Activated T-cell treated with anti-CD3 and anti-CD28 coated beads for 24 hours (primary cell): ENCODE measurements at places on chromosomes 7 and 10.

GRCh38 chr7:127253281-127254162 lies 781 bp upstream of the GRM8 start:
- peak; percentile 42 for DNase-seq

- no peak for DNase-seq
These were observed 38.9 kb upstream of the ANKRD1 start for GRCh38 chr10:90959826-90960225.

DNA sequence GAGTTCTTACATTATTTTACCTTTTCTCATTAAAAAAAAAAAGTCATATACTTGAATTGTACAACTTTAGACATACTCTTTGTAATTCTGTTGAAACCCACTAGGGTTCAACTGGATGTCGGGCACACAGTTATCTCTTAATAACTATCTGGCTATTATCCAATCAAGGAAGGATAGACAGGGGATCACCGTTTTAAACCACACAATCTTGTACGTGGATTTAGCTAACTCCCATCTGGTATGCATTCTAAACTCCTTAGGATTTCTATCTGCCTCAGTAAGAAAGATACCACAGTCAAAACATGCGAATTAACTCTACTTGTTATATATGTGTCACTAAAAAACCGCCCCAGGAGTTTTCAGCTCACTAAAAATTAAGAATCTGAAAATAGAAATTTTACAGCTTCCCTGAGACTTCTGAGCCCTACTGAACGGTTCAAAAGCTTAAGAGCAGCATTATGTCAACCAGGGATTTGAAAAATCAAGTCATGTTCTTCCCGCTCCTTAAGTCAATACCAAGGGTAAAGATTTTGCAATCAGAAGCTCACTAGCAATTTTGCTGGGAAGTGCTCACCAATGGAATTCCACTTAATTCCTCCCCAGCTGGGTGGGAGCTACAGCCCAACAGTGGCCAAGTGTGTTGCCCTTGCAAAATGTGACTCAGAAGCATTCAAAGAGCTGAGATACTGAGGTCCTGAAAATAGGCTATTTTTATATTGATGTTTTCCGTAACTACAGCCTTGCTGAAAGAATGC lies 267.0 kb downstream of the FRMD4A start:
- no peak for DNase-seq

DNA sequence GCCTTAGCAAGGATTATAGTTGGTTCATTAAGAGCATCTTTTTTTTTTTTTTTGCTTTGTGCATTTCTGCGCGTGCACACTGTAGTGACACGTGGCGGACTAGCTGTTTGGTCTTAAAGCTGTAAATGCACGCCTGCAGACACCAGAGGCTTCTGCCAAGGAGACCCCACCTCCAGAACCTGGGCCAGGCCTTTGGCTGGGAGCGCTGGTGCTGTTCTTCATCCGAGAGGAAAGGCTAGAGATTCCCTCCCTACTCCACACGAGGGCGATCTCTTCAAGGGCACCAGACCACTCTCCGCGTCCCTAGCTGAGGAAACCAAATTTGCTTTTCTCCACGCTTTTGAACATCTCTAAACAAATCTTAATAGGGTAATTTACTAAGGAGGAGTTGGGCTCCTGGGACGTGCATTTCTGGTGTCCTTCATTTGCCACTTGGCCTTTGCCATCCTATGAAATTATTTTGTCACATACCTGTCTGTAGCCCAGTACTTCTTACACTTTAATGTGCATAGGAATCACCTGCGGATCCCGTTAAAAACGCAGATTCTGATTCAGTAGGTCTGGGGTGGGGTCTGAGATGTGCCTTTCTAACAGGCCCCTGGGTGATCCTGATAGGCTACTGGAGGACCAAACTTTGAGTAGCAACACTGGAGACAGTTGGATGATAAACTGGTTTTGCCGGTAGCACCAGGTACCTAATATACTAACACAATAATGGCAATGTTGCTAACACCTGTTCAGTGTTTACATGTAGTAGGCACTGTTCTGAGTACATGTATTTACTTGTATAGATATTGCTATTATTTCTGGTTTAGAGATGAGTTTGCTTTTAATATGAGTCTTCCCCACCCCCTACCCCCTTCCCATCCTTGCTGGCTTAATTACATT lies 1.3 kb upstream of the SLC26A5 start:
- DNase-seq, result peak; percentile 20

DNA sequence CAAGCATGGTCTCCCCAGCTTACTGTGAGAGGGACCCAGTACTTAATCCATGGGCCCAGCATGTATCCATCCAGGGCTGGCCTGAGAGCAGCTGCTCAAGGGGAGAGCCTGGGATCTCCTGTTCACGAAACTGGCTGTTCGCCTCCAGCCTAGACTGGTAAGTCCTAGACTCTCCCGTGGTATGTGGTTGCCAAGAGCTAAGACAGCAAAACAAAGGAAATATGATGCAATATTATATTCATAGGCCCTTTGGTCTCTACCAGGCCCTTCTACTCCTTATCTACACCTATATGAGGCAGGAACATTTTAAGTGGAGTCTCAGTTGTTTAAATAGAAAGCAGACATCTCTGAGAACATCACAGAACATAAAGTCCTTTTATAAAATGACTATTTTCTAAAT lies 28.9 kb upstream of the STK17A start:
- no peak for DNase-seq

GRCh38 chr10:96287392-96288105 lies 16.2 kb upstream of the BLNK start:
- no peak for DNase-seq

DNA sequence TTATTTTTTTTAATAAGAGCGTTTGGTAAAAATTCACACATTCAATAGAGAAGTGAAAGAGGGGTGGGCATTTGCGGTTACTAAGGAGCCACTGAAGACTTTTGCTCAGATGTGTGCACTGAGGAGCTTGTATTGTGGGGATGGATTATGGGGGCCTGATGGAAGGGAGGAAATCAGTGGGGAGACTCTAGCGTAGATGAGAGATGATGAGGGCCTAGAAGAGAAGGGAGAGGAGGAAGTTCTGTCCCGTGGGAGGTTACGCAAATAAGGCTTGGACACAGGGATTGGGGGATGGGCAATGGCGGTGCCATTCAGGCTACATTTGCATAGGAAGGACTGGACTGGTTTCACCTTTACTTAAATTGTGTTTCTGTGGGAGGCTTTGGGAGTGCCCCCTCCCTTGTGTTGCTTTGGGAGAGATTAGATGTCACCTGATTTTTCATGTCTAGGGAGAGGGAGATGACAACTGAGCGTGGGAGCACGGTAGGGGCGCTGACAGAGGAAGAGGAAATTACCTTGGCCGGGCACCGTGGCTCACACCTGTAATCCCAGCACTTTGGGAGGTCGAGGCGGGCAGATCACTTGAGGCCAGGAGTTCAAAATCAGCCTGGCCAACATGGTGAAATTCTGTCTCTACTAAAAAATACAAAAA lies 2.2 kb upstream of the HIP1 start:
- DNase-seq, result no peak

DNA sequence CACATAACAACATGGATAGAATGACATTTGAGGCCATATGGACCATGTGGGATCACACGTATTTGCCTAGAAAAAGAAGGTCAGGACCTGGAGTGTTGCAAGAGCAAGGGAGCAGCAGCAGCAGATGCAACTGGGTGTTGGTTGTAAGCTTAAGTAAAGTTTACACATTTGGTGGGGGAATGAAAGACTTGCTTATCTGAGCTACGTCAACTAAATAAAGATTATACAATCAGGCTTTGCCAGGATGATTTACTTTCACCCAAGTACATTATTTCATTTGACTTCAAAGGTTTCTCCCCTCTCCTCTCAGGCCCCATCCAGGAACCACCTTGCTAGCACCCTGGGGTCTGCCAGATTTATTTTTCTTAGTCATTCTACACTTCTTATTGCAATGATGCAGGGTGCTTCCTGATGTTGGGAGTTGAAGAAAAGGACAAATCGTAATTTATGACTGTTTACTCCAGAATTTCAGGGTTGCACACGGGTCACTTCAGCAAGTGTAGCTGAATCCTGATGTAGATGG lies 591.9 kb upstream of the IGFBP3 start:
- no peak for DNase-seq

GRCh38 chr10:48516911-48517310 lies 88.0 kb downstream of the ARHGAP22 start:
- no peak for DNase-seq

DNA sequence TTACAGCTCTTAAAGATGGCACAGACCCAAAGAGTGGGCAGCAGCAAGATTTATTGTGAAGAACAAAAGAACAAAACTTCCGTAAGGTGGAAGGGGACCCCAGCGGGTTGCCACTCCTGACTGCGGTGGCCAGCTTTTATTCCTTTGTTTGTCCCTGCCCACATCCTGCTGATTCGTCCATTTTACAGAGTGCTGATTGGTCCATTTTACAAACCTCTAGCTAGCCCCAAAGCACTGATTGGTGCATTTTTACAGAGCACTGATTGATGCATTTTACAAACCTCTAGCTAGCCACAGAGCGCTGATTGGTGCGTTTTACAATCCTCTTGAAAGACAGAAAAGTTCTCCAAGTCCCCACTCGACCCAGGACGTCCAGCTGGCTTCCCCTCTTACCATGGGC lies 16.8 kb upstream of the CCSER2 start:
- DNase-seq, result no peak

DNA sequence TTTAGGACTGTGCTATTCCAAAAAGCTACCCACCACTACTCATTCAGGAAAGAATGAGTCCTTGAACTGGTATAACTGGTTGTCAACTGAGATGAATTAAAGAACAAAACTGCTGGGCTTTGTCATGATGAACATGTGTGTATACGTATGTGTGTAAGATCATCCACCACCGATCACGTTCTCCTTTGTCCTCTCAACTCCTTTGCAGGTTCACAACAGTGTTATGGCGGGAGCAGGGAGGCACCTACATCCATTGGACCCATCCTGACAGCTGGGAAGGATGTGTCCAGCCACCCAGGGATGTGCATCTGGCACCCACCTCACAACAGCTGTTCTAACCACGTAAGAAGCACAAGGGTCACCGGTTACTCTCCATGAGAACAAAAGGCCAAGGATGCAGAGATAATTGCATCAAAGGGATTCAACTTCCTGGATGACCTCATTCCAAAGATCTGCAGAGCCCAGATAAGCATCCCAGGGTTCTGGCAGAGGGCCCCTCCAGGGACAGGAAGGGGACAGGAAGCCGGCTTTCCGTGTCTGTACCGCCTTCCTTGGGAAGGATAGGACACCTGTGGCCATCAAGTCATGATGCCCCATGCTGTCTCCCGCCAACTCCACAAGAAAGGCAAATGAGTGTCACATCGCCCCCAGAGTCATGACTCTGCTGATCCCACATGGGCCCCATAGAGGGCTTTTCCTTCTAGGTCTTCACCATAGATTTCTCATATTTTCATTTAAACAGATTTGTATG lies 66.1 kb downstream of the STEAP1B start:
- DNase-seq, result no peak

DNA sequence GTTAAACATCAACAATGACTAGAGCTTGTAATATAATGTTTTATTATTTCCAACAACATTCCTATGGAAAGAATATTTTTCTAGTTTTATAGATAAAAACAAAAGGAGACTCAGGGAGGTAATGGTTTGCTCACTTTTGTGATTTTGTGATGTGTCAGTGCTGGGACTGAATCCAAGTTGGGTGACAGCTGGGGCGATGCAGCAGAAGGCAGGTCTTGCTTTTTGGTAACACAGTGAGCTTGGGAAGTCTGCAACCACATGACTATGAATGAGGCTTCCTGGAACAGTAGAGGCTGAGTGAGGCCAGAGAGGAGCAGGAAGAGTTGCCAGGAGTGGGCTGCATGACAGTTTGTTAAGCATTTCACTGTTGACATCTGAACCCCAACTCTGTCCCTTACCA lies 4.9 kb upstream of the YKT6 start:
- DNase-seq, result no peak

DNA sequence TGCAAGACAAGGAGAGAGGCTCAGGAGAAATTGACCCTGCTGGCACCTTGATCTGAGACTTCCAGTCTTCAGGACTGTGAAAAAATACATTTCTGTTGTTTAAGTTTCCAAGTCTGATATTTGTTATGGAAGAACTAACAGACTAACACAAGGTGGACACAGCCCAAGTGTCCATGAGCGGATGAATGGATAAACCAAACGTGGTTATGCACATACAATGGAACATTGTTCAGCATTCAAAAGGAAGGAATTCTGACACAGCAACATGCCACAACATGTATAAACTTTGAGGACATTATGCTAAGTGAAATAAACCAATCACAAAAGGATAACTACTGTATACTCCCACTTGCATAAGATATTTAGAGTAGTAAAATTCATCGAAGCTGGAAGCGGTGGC lies 76.5 kb downstream of the FAM13C start:
- no peak for DNase-seq

GRCh38 chr7:54796150-54796549 lies 37.1 kb upstream of the SEC61G start:
- DNase-seq, result no peak

GRCh38 chr10:70967591-70968587 lies 79.5 kb upstream of the PCBD1 start:
- DNase-seq, result no peak

- DNase-seq, result no peak
These were observed 93.1 kb upstream of the ZPBP start for GRCh38 chr7:50185951-50186682.

DNA sequence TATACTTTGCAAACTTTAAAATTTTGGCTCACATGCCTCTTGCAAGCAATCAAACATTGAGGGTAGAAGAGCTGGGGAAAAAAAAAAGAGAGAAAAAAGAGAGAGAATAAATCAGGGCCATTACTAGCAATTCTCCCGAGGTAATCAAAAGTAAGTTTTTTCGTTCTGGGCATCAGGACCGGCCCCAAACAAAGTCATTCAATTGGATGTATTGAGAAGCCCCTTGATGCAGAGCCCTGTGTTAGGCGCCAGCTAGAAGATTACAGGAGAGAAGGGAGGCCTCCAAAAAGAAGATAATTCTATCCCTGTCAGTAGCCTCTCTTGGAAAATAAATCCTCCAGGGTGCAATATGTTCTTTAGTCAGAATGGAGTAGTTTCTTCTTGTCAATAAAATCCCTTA lies 2.2 kb upstream of the CTNNA3 start:
- no peak for DNase-seq
